Activated CD8-positive, alpha-beta memory T cell treated with anti-CD3 and anti-CD28 coated beads for 1 hour (primary cell): ENCODE measurements at places on chromosomes 6 and 20.

DNA sequence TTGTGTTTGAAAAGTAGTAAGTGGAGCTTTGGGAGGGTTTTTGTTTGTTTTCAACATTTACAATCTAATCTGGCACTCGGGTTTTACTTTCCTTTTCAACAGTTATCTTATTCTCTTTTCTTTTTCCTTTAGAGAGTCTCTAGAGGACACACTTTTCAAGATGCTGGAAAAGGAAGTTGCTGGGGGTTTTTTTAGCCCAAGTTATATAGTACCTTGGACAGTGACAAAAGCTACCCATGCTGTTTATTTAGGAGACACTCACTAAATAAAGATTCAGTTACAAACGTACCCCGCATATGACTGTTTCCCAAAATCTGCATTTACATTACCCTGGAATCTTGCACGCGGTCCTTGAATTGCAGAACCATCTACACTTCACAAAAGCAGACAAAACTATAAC, 78.8 kb downstream of the MAP7 start:
- no peak for DNase-seq

DNA sequence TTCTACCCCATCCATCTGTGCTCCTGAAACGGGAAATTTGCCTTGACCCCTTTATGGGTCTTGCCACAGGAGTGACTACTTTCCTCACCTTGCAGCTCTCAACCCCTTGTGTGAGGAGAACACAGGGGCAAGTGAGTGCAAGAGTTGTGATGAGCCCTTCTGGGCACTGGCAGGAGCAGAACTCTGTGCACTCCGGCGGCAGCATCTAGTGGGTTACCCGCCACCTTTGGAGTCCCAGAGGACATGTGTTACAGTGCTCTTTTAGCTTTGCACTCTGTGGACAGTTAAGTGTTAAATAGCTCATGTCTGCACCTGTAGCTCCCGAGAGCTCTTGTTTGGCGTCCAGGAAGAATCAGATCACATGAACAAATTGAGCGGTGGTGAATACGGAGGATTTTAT, 940.2 kb downstream of the GRIK2 start:
- no peak for DNase-seq

- DNase-seq, result no peak
Measured at GRCh38 chr20:43583133-43583864, 7.4 kb upstream of the IFT52 start.

- DNase-seq, result no peak
Measured at GRCh38 chr20:34190679-34191090, 50.5 kb upstream of the ASIP start.

GRCh38 chr6:34200340-34200971, 36.2 kb upstream of the HMGA1 start:
- DNase-seq, result no peak

DNA sequence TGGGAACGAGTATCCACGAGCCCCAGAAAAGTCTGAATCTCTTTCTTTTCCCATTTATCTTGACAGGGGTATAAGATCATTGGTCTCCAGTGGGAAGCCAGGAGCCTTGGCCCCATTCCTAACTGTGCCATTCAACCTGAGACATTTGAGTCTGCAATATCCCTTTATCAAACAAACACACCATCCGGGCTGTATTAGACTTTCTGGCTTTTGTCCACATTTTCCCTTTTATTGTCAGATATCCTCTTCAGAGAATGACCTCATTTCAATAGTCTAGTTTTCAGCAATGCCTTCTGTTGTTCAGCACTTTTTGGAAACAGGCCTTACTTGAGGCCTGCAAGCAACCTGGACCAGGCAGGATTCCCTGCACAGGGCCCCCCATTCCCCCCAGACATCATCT, 15.7 kb downstream of the BPIFA1 start:
- DNase-seq, result no peak

DNA sequence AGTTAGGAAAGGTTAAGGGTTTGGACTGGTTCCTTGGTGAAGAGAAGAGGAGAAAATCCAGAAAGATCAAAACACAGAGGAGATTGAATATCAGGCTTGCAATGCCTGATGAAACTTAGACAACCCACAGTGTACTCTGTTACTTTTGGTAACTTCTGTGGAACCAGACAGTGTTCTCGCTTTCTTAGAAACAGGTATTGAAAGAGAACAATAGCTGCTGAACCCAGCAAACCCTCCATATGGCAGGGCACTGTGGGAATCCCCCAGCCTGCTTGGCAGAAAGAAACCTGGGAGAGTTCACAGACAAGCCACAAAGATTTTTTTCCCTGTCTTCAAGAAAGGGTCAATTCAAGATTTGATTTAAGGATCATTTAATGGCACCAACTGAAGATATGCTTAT, 342.8 kb downstream of the FOXA2 start:
- DNase-seq, result no peak

DNA sequence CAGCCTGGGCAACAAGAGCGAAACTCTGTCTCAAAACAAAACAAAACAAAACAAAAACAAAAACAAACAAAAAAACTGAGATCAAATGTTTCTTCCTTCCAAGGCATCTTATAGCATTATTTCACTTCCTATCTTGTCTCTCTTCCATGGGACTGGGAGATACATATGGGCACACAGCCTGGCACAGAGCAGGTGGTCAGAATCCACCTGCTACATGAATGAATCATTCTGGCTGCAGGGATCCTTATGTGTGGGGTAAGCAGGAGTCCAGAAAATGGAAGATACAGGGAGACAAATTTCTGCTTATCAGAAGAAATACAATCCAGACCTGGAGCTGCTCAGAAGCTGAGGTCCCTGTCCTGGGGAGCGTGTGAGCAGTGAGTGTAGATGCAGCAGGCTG, 18.2 kb upstream of the CCM2L start:
- no peak for DNase-seq

DNA sequence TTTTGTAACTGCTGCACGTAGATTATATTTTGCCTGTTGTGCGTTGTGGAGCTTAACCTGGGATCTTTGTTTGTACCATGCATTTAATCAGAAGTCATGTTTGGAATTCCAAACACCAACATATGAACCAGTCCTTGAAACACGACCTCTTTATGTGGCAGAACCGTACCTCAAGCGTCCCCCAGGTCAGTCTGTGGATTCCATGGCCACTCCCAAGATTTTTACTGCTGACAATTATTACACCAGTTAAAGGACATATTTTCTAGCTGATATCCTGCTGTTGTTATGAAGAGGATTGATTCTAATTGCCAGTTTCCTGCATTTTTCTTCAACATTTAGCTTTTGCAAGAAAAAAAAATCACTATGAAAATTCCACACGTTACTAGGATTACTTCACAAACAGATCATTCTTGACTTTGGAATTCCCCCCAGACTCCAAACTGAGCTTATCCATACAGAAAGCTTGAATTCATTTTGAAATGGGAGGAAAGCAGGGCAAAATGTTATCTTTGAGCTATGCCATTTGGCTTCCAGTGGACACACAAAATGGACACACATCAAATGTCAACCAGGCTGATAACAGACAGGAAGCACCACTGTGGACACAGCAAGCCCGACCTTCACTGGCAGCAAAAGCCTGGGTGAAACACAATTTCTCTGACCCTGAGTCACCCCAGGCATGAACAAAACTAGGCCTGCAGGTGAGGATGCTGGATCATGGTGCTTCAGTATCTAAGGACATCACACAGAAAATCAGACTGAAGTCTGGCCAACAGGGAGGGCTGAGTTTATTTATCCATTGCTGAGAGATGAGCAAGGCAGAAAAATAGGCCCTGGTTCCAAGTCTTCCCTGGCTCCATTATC, 542.9 kb upstream of the JAG1 start:
- no peak for DNase-seq
